ENCODE measurements at places on chromosomes 16 and 17.

DNA sequence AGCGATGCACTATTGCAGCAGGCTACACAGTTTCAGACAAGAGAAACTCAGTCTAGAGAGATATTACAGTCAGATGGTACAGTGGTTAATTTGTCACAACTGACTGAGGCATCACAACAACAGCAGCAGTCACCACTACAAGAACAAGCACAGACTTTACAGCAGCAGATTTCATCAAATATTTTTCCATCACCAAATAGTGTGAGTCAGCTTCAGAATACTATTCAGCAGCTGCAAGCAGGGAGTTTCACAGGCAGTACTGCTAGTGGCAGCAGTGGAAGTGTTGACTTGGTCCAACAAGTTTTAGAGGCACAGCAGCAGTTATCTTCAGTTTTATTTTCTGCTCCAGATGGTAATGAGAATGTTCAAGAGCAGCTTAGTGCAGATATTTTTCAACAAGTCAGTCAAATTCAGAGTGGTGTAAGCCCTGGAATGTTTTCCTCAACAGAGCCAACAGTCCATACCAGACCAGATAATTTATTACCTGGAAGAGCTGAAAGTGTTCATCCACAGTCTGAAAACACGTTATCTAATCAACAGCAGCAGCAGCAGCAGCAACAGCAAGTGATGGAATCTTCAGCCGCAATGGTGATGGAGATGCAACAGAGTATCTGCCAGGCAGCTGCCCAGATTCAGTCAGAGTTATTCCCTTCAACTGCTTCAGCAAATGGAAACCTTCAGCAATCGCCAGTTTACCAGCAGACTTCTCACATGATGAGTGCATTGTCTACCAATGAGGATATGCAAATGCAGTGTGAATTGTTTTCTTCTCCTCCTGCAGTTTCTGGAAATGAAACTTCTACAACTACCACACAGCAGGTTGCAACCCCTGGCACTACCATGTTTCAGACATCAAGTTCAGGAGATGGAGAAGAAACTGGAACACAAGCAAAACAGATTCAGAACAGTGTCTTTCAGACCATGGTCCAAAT lies 34.1 kb downstream of the NQO1 start:
- peak; percentile 77 for DNase-seq

GRCh38 chr17:57671667-57672632 lies 73.1 kb downstream of the CCDC182 start:
- DNase-seq = peak; percentile 81

GRCh38 chr17:2730764-2731353 lies 18.6 kb downstream of the CCDC92B start:
- DNase-seq = no peak

- no peak for DNase-seq
Observed at GRCh38 chr17:79834565-79835469, 4.4 kb downstream of the CBX4 start.

DNA sequence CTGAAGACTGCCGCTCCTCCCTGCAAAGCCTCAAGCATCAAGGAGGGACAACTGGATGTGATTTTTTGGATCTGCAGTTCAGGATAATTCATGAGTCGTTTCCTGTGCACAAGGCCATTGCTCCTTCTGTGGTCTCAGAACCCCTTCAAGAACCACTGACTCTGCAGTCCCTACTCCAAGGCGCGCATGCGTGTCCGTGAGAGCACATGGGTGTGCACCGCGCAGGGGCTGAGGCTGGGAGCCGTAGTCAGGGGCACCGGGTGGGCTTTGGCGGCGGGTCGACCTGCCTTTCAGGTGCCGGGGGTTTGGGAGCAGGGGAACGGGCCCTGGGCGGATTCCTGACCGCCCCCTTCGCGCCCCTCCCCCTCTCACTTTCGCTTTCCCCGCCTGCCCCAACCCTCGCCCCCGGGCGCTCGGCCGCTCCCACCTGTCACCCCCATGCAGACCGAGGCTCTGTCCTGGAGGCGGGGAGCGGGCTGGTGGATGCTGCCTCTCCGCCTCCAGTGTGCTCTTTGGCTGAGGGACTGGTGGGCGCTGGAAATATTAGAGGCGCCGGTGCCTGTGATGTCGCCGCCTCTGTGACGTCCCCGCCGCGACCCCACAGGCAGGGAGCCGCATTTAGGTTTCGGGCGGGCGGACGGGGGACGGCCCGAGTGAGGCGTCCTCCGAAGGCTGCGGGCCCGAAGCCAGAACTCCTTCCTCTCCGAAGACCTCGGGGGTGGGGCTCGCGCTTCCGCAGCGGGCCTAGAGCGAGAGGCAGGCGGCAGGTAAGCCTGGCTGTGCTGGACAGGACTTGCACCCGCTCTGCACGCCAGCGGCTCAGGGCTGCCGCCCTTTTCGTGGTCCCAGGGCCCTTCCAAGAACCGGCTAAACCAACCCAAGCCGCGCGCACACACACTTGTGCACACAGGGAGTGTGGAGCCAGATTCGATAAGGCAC lies at the start of gene SPATA32:
SPATA32 (minus strand) TSS at position 518 of the 939 bp plus-strand sequence; CDS start at position 440, 78 bp downstream.
- peak; percentile 26 for DNase-seq

- DNase-seq = no peak
Observed at GRCh38 chr16:24686678-24687077, 42.8 kb upstream of the TNRC6A start.

- DNase-seq = no peak
Observed at GRCh38 chr17:60167065-60167741, 17.4 kb downstream of the CA4 start.

GRCh38 chr17:70314506-70314905 lies 145.2 kb downstream of the KCNJ2 start:
- no peak for DNase-seq

- no peak for DNase-seq
Observed at GRCh38 chr16:87839542-87840270, 29.6 kb downstream of the SLC7A5 start.

GRCh38 chr17:77445760-77446532 lies 305.2 kb downstream of the SEC14L1 start:
- peak; percentile 77 for DNase-seq

DNA sequence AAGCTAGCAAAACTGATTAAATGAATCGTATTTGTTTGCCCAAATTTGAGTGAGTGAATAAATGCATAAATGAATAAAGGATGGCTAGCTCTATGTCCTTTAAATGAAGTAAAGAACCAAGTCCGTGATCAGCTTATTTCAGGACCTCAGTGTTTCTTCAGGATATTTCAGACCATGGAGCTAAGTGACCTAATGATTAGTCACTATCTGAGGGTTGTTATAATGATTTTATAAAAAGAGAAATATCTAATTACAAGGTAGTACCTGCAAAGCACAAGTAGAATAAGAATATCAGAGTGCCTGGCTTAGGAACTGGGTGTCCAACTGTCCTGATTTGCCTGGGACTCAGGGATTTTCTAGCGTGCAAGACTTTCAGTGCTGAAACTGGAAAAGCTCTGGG lies 12.5 kb downstream of the KCNJ2 start:
- DNase-seq = no peak

DNA sequence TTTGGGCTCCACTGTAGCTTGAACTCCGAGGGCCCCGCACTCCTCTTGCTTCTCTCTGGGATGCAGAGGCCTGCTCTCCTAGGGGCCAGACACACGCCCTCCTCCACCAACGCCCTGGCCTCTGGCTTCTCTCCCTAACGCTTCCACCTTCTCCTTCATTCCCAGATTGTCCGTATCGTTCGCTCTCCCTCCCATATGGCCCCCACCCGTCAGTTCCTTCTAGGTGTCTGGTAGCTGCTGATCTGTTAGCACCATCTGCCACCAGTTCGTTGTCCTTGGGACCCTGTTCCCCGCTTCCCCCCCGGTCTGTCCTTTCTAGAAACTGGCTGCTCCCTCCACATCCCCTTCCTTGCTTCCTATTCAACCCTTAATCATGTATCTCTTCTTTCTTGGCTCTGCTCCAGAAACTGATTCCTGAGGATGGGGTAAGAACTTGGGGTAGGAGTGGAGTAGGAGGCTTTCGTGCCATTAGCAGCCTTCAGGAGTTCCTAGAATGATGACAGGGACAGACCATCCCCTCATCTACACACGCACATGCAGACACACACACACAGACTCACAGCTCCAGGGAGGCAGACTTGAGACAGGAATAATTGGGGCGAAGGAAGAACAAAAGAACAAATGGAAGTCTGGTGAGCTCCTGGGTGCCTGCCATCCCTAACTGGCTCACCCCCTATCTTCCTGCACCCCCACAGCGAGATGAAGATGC lies 4.3 kb downstream of the ATP1B2 start:
- DNase-seq = no peak

- DNase-seq = peak; percentile 67
Observed at GRCh38 chr17:75428543-75429469, 23.3 kb upstream of the GRB2 start.

DNA sequence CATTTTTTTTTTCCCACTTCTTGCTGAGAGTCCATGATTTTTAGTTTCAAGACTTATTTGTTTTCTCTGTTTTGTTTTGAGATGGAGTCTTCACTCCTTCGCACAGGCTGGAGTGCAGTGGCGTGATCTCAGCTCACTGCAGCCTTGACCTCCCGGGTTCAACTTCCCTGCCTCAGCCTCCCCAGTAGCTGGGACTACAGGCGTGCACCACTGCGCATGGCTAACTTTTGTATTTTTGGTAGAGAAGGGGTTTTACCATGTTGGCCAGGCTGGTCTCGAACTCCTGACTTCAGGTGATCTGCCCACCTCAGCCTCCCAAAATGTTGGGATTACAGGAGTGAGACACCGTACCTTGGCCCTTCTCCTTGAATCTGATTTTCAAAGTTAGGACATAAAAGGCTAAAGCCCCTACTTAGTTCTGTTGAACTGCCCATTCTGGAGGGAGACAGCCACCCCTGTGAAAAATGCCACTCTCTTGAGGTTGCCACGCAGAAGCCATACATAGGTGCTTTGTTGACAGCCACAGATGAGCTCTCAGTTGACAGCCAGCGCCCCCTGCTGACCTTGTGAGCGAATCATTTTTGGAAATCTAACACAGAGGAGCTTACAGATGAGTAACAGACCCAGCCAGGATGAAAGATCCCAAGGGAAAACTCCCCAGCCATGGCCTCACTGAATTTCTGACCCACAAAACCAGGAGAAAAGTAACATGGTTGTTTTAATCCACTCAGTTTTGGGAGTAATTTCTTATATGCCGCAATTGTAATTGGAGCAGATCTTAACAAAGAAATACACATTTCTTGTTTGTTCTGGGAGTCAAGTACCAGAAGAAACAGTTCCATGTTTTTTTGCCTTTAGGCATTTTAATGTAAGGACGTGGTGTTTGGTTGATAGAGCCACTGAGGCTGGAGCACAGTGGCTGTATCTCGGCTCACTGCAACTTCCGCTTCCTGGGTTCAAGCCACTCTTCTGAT lies 38.8 kb downstream of the PKD1L3 start:
- peak; percentile 87 for DNase-seq

- DNase-seq = no peak
Observed at GRCh38 chr16:53741546-53741945, 37.6 kb downstream of the FTO start.

GRCh38 chr16:10740845-10741208 lies 2.8 kb upstream of the NUBP1 start:
- DNase-seq = no peak

- no peak for DNase-seq
Observed at GRCh38 chr16:86095906-86096485, 197.0 kb downstream of the IRF8 start.

- no peak for DNase-seq
Observed at GRCh38 chr17:75626496-75627038, 6.7 kb upstream of the SMIM5 start.

DNA sequence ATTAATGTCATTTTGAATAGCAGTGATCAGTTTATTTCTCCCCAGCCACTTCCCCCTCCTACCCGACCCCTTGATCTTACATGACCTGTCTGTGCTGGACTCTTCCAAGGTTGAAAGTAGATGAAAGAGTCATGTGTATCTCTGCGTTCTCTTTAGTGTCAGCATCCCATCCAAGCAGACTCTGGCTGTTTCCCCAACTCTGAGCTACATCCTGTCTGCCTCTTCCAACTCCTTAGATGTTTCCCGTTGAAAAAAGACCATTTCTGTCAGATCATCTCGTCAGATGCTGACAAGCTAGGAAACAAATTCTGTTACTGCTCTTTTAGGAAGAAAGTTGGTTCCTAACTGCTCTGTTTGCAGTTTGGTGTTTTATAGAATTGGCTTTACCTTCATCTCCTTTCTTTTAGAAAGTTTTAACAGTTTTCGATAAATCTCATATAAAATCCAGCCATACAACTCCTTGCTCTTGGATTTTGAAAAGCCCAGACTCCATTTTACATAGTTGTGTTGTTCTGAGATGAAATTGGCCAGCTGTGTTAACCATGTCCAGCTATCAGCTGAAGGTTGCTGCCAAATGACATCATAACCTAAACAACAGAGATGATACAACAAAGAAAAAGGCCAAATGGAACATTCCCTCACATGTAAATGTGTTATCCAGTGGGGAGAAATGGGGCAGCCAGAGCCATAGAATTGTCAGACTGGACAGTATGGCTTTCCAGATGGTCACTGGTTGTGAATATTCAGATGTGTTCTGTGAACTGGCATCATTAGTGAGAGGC lies 43.5 kb downstream of the CYB561 start:
- DNase-seq = peak; percentile 50

GRCh38 chr17:13073018-13073417 lies 55.2 kb upstream of the ELAC2 start:
- no peak for DNase-seq

- DNase-seq = peak; percentile 95
Observed at GRCh38 chr17:15260376-15261257, 4.5 kb downstream of the PMP22 start.

DNA sequence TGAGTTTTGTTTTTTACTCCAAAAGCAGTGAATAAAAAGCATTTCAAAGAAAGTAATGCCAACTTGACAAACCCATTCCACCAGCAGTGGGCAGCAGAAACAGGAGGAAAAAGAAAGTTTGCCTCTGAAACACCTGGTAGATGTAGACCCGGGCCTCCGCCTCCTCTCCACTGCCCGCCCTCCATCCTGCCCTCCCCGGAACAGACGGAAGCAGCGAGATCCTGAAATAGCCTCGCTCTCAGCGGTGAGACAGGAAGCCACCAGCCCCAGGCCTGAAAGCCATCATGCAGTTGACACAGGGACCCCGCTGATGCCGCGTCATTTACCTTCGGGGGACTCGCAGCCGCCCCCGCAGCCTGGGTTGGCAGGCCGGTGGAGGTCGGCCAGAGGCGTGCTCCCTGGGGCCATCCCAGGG lies 67.8 kb downstream of the C16orf78 start:
- DNase-seq = no peak

- DNase-seq = no peak
Observed at GRCh38 chr17:13363771-13364170, 238.0 kb downstream of the HS3ST3A1 start.

- DNase-seq = no peak
Observed at GRCh38 chr17:1120596-1121441, 59.0 kb downstream of the ABR start.

DNA sequence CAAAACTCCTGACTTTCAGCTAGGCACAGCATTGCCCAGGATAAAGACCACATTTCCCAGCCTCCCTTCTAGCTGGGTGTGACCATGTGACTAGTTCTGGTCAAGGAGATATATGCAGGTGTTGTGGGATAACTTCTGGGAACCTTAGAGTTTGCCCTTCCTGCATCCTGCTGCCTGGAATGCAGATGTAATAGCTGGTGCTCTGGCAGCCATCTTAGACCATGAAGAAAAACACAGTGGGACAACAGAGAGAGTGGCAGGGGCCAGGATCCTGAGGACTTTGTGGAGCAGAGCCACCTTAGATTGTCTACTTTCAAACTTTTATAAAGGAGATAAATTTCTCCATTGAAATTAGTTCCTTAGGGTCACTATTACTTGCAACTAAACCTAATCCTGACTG lies 101.3 kb downstream of the GSG1L start:
- DNase-seq = no peak

- peak; percentile 98 for DNase-seq
Observed at GRCh38 chr17:70137451-70138230, 31.7 kb upstream of the KCNJ2 start.

GRCh38 chr17:2222901-2223616 lies 80.5 kb downstream of the SMG6 start:
- DNase-seq = peak; percentile 97

Data from fibroblast of villous mesenchyme (primary cell).